ENCODE measurements at places on chromosomes 1 and 21.

DNA sequence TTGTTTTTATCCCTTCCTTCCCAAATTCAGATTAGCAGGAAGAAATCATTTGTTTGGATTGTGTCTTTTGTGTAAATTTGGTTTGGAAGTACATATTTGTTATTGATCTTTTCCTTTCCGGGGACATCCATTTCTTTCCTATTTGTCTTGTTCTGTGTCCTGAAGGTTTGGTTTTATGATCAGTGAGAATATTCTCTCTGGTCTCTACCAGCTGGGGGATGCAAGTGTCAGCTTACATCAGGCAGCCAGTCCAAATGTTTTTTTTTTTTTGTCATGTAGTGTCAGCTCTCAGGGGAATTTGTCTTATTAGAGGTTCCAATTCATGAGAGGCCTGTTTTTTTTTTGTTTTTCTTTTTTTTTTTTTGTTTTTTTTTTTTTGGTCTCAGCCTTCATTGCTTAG, 479.2 kb upstream of the LRRC7 start:
- peak; percentile 2 for DNase-seq

GRCh38 chr1:11978301-11978700, 1.9 kb upstream of the MFN2 start:
- no peak for DNase-seq

- peak; percentile 26 for DNase-seq
Observed at GRCh38 chr21:14737922-14738321, 191.8 kb upstream of the SAMSN1 start.

DNA sequence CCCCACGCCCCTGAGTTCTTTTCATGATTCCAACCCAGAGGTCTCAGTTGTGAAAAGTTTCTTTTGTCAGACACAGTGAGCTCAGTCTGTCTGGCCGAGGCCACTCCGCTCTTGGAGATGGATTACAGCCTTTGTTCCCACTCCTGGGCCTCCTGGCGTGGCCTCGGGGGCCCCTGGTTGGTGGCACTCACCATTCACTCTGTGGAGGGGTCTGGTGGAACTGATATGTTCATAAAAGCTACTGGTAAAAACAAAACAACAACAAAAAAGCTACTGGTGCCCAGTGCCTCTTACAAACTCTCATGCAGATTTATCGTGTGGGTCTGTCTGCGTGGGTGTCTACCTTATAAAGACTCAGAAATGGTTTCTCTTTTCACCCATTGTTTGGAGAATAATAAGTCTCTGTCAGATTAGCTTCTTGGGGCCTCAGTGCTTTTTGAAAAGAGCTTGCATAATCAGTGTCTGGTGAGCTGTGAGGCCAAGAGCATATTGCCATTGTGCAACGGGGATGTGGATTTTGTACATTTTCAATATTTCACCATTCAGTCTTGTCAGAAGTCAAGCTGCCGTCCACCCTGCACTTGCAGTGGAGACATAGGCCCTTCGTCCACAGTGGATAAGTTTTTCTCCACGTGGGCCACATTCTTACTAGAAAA, 86.7 kb downstream of the GALNT2 start:
- no peak for DNase-seq

DNA sequence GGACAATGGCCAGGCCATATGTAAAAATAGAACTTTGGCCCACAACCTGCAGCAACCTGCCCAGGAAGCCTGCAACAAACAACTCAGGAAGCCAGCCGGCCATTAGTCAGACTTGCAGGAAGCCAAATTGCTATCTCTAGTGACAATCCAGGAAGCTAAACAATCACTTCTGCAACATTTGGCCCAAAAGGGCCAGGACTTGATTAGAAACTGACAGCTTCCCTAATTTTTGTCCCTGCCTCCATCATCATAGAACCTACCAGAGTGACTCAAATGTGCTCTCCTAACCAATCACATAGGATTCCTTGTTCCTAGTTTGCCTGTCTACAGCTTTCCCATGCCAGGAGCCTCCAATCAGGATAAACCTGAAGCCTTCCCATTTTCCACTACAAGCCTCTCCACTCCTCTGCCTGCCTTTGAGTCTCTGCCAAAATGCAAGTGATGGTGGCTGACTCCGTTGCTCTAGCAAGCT, 639.3 kb downstream of the PTPRU start:
- DNase-seq, result peak; percentile 99

- no peak for DNase-seq
Observed at GRCh38 chr21:14817311-14817710, 247.5 kb downstream of the NRIP1 start.

GRCh38 chr1:203097001-203097400, 11.2 kb upstream of the MYOG start:
- no peak for DNase-seq

GRCh38 chr1:23108918-23109533, 59.6 kb downstream of the LUZP1 start:
- no peak for DNase-seq

Data from NCI-H1092 treated with DMSO at 0.1 percent for 48 hours (cell line).